ENCODE measurements at places on chromosomes 2 and 18.
A peak's percentile ranks its signal among the peaks of the same experiment; 100 is the strongest.

GRCh38 chr2:159456500-159457426 lies 159.6 kb downstream of the BAZ2B start:
- peak; percentile 78 for DNase-seq

DNA sequence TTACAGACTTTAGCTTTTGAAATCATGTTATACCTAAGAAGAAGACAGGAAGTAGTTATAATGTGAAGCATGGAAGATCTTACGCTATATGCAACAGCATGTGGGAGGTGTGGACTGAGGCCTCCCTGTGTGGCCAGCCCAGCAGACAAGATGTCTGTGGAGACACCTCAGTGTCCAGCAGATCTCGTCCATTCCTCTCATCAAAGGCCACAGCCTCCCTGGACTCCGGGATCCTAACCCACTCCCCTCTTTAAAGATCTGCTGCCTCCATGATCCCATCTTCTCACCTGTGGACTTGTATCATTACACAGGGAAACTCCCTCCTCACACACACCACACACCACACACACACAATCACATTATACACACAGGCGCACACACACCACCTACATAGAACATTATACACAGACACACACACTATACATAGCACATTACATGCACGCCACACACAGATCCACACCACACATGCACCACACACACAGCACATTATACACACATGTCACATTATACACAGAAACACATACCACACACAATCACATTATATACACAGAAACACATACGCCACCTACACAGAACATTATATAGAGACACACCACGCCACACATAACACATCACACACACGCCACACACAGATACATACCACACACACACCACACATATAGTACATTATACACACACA lies 89.5 kb downstream of the PXDN start:
- DNase-seq: no peak

DNA sequence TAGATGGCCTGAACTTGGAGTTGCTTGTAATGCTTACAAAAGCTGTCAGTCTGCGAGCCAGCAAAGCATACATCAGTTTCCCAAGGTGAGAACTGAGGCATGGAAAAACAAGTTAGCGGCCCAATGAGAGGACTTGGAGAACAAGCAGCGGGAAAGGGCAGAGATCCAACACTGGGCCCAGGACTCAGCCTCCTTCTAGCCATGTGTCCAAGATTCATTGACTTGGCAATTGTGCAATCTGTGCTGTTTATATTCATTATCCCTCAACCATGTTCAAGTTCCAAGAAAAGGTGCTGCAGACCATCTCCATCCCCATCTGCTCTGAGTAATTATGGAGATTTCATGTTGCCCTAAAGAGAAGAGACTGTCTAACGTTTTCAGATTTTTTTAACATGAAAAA lies 187.4 kb downstream of the ALK start:
- no peak for DNase-seq

- DNase-seq: no peak
Measured at GRCh38 chr18:24990671-24991134, 361.3 kb downstream of the ZNF521 start.

DNA sequence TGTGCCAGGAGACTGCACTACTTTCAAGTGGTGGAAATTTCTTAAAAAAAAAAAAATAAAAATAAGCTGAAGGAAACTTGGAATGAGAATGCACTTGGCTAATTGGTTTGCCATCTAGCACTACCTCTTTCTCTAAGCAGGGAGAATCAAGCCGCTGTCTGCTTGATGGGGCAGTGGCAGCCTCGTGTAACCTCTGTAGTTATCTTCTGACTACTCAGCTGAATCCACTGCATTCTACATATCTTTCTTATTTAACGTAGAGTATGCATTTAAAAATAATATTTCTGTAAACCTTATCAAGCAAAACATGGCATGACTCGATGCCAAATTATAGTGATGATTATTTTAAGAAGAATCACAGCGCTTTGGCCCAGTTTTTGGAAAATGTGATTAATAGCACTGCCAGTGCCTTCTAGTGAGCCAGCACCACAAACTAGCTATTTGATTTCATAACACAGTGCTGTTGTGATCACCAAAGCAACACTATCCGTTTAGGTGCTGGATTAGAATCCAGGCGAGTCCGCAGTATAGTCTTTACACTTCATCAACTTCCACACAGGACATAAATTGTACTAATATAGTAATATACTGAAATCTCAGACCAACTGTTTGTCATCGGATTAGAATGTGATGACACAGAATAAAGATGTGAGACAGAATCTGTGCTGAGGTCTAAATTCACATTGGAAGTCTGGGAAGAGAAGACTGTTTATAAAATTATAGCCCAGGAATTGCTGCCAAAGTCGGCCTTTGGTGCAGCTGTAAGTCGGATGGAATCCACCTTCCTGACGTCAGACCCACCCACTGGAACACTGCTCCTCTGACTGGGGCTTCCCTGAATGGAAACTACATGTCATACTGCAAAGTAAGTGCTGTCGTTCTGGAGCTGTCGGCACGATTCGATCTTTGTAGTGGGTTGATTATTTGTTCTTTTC lies 136.5 kb upstream of the ETAA1 start:
- peak; percentile 99 for DNase-seq

GRCh38 chr2:111162718-111163331 lies 42.1 kb downstream of the BCL2L11 start:
- DNase-seq: no peak

- no peak for DNase-seq
Measured at GRCh38 chr2:422676-423435, 135.0 kb upstream of the ALKAL2 start.

- peak; percentile 56 for DNase-seq
Measured at GRCh38 chr2:46119453-46119852, 177.8 kb upstream of the EPAS1 start.

GRCh38 chr2:149021761-149022160 lies 16.7 kb upstream of the LYPD6B start:
- no peak for DNase-seq

Measured in fibroblast of skin of back (primary cell).